ENCODE measurements at places on chromosomes 5 and 9.

DNA sequence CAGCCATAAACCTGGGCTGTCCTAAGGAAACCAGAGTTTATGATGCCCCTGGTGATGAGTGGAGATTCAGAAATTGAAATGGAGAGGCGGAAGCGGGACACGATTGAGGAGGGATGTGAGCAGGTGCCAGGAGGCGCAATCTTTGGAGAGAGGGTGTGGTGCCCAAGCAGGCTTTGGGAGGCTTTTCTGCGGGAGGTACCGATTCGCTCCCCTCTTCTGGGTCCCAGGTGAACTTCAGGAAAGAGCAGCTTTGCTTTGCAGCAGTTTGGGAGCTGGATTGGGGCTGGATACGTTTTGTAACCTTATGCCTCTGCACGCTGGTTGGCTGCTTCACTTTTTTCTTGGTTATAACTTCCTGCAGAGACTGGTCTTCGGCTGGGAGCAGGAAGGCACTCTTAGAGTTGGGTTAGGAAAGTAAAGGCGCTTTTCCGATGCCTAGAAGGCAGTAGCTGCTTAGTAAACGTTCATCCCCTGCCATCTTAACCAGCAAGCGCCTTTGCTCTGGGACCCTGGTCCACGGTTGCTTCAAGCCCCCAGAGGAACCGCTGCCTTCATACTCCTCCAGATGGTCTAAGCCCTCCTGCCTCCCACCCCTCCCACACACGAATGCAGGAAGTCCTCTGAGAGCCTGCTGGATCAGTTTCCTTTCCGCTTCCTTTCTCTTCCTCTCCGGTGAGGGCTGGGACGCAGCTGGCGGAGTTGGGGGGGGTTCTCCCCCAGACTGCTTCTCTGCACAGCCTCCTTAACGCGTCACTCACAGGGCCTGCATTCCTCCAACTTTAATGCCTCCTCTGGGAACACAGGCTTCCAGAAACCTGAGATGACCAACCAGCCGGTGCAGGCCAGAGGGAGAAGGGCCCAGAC lies 15.2 kb upstream of the NEK6 start:
- no peak for DNase-seq

DNA sequence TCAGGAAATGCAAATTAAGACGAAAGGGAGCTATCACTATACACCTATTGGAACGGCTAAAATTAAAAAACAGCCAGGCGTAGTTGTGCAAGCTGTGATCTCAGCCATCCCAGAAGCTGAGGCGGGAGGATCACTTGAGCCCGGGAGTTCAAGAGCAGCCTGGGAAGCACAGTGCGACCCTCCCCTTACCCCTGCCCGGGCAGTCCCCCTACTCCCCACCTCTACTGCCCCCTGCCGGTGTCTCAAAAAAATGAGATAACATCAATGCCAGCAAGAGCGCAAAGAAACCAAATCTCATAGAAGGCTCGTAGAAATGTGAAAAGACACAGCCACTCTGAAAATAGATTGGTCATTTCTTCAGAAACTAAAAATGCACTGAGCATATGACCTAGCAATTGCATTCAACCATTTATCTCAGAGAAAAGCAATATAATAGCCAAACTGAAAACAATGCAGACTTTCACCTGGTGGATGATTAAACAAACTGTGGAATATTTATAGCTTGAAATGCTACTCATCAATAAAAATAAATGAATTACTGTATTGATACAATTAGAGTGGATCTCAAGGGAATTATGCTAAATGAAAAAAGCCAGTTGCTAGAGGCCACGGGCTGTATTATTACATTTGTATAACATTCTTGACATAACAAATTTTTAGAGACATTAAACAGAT lies 20.6 kb downstream of the OR2V2 start:
- DNase-seq, result peak; percentile 49

DNA sequence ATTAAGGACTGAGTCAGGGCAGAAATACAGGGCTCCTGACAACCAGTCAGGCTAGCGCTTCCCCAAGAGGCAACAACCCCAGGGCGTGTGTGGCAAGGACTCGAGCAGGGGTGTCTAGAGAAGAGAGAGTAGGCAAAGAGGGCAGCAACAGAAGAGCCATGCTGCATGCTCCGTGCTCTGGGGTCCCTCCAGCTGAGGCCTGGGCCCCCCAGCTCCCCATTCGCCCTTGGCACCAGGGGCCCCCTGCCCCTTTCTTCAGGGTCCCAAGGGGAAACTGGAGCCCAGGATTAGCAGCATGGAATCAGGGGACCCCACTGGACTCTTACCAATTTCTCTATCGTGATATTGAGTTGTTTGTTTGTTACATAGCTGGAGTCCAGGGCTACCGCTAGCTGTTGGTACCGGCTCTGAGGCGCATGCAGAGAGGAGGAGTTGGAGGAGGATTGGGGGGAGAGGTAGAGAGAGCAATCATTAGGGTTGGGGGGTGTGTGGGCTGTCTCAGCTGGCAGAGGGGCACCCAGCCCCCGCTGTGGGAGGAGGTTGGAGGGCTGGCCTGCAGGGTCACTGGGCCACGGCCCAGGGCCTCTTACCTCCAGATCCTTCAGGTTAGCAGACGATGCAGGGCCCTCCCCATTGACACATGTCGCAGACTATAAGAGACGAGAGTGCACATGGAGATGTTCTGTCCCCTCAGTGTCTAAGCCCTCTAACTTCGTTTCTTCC lies 8.8 kb downstream of the GOLGA2 start:
- no peak for DNase-seq

GRCh38 chr5:113770648-113771047 lies 257.2 kb downstream of the YTHDC2 start:
- no peak for DNase-seq

DNA sequence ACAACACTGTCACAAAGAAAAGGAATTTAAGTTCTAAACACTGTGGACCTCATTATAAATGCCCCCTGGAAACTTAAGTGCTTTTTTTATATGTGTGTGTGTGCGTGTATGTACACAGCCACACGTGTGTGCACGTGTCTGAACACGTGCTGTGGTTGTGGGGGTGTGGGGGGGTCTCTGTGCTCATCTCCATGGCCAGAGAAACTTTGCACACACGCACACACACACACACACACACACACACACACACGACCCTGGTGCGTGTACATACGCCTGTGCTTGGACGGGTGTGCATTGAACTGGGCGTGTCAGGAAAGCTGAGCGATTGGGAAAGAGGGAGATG lies 27.9 kb downstream of the AMBP start:
- no peak for DNase-seq

DNA sequence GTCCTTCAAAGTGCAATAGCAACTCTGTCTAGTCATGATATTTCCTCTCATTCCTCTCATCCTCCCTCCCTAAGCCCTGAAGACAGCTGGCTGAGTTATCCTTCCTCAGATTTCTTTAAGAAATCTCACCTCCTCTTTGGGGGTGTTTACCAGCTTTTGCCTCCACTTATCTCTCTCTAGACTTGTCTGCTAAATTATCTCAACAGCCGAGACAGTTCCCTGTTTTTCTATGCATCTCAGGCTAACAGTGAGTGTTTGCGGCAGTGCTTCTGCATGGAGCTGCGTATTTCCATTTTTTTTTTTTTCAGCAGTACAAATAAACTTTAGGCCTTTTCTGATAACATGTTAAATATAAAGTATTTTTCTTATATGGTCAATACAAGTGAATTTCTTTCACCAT lies 20.9 kb downstream of the KCTD16 start:
- DNase-seq, result no peak

DNA sequence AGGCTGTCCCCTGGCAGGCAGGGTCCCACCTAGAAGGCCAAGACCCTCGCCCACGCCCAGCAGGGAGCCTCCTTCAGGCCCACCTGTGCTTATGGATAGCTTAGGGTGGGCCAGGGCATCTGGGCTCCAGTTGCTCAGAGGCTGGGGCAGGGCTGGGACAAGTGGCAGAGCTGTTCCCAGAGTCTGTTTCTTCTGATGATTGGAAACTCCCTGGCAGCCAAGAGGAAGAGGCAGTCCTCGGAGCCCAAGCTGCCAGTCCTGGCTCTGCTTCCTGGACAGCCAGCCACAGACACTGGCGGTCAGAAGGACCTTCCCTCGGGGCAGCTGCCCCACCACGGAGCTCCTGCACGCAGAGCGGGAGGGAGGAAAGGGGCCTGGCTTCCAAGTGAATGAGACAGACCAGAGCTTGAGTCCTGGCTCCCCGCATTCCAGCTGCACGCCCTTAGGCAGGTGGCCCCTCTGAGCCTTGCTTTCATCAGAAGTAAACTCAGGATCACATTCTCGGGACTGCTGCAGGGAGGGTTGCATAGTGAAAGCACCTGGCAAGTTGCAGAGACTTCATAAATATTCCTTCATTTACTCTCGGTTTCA lies 37.9 kb upstream of the GABRP start:
- DNase-seq, result no peak

DNA sequence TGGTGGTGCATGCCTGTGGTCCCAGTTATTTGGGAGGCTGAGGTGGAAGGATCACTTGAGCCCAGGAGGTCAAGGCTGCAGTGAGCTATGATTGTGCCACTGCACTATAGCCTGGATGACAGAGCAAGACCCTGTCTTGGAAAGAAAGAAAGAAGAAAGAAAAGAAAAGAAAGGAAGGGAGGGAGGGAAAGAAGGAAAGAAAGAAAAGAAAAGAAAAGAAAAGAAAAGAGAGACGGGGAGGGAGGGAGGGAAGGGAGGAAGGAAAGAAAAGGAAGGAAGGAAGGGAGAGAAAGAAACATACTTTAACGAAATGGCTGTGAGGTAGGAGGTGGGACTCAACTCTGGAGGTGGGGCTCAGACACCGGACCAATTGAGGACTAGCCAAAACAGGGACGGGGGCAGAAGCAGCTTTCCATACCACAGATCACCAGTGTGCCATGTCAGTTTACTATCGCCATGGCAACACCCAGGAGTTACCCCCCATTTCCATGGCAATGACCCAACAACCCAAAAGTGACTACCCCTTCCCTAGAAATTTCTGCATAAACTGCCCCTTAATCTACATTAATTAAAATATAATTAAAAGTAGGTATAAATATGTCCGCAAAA lies 21.3 kb downstream of the PTGES start:
- no peak for DNase-seq

GRCh38 chr5:9761706-9762105 lies 131.6 kb upstream of the TAS2R1 start:
- DNase-seq, result no peak

DNA sequence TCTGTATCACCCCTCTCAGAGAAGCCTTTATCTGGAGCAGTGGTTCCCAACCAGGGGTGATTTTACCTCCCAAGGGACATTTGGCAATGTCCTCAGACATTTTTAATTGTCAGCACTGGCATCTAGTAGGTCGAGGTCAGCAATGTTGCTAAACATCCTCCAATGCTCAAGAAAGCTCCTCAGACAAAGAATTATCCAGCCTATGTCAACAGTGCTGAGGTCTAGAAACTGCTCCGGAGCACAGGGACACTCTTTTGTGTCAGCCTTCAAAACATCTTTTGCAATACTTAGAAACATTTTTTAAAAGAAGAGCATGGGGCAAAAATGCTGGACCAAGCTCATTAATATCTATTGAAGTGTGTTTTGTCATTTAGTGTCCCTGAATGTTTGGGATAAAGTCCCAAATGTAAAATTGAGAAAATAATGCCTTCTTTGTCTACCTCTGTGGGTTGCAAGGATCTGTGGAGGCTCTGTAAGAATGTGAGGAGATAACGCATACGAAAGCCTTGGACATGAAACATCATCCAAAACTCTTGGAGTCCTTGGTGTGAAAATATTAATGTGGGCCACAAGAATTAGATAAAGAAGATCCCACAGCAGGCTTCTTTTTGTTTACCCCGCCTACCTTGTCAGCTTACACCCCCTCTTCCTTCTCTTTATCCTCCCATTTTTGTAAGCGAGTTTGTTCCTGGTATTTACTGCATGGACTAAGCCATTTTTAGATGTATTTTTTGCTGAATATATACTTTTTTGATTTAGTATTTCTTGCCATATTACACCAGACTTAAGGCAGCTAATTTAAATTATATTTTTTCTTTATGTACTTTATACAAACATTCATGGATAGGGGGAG lies 193.5 kb downstream of the CD180 start:
- no peak for DNase-seq

DNA sequence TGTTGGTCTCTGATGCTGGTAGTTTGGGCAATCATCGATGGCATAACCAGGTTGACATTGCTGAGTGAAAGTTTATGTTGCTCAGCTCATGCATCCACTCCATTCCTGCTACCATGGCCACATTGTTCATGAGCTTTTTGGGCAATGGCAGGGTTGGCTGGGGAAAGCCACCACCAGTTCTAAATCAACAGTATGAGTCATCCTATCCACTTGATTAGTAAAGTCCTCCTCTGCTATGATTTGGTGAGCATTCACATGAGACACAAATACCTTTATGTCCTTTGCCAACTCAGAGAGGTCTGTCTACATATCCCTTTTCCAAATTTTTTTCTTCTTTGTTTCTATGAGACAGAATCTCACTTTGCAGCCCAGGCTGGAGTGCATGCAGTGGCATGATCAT lies 129.7 kb upstream of the FBN2 start:
- no peak for DNase-seq

DNA sequence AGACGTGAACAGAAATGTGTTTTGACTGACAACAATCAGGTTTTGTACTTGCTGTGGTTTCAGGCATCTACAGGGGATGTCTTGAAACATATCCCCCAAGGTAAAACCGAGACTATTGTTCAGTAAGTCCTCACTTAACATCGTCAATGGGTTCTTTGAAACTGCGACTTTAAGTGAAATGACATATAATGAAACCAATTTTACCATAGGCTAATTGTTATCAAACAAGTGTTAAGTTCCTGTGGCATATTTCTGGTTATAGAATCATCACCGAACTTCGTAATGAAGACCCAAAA lies 16.4 kb upstream of the OMD start:
- DNase-seq, result no peak

- DNase-seq, result no peak
These were observed 3.5 kb downstream of the KDM4C start for GRCh38 chr9:6761306-6761705.

DNA sequence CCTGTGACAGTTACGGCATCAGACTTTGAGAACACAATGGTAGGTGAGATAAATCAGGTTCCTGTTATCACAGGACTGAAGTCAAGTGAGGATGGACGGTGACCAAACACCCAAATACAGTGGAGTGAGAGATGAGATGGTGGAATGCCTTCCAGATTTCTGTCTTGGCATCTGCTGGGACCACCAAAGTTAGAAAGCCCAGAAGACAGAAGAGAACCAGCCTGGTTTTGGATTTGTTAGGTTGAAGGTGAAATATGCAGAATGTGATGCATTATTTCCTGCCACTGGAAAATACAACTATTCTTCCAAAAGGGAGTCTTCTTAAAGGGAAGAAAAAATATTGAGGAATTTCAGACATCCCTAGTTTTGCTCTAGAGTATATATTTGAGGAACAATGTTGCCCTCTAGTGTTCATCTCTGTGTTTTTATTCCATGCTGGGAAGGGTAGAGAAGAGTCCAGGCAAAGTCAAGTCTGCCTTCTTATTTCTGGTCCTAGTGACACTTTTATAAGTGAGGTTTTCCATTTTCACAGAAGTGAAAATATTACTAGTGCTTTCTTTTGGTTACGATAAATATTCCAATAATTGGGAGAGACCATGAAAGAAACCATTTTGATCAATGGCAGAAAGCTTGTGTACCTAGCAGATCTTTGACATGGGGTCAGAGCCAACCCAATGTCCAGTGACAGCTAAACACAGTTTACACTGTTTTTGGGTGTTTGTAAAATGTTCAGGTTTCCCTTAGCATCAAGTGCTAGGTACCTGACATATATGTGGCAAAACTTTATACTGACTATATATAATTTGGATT lies 142.3 kb upstream of the ANKH start:
- no peak for DNase-seq
